Esophagus mucosa (tissue), 1 donor: ENCODE measurements at places on chromosomes 11 and 22. TPM values are rescaled to one million over a fixed set of nuclear protein-coding genes. Genes with fewer than 3 reads are reported as not detected.
A peak's percentile ranks its signal among the peaks of the same experiment; 100 is the strongest.

DNA sequence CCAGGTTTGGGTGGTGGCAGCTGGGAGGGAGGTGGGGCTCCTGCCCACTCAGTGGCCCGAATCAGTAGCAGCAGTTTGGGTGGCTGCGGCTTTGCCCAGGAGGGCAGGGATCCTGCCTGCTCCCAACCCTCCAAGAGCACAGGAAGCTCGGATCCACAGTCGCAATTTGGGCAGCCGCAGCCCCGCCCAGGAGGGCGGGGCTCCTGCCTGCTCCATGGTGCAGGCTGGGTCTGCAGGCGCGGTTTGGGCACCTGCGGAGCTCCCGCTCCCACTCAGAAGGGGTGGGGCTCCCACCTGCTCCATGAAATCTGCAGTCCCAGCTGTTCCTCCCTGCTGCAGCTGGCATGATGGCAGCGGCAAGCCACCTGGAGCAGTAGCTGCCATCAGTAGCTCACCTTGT lies 38.1 kb upstream of the CALCB start:
- no peak for ATAC-seq

- ATAC-seq: no peak
These were observed 14.5 kb downstream of the PCSK7 start for GRCh38 chr11:117217141-117218084.

- ATAC-seq: peak; percentile 77
These were observed 20.7 kb downstream of the KRTAP5-5 start for GRCh38 chr11:1650034-1650917.

The ISX gene
- not detected for total RNA-seq

The MS4A6E gene
- total RNA-seq: not detected

GRCh38 chr11:86464509-86465221 lies 90.0 kb downstream of the CCDC81 start:
- no peak for ATAC-seq

- ATAC-seq: no peak
These were observed 4.5 kb downstream of the OR9Q2 start for GRCh38 chr11:58193391-58193790.

DNA sequence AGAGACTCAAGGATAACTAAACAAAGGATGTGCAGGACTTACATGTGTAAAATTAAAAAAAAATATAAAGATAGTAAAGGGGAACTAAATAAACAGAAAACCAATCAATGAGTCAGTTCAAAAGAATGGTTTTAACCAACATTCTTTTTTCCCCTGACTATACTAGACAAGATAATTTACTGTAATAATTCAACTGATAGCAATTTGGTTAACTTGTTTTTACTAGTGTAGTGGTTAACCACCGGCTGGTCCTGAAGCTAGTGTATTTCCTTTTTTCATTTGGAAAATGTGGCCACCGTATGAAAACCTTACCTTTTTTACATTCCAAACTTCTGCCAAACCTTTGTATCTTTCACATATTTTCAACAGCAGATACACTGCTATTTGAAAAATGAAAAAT lies 123.1 kb downstream of the ARHGAP42 start:
- ATAC-seq: no peak

GRCh38 chr11:130042093-130042591 lies 27.6 kb upstream of the APLP2 start:
- peak; percentile 92 for ATAC-seq

- peak; percentile 93 for ATAC-seq
These were observed 15.1 kb downstream of the UQCR10 start for GRCh38 chr22:29782061-29782845.

The ABCC8 gene
- not detected for total RNA-seq

DNA sequence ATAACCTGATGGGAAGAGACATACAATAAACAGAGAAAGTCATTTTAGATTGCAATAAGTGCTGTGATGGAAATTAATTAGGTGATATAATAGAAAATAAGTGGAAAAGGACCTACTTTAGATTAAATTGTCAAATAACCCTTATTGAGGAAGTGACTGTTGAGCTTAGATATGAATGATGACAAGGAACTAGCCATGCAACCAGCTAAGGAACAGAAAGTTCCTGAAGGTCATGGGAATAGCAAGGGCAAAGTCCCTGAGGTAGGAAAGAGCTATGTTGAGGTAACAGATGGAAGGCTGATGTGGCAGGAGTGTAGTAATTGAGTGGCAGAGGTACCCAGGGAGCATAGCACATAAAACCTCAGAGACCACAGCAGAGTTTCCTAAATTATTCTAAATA lies 135.2 kb downstream of the WNT11 start:
- ATAC-seq: no peak

The VPREB1 gene
- total RNA-seq: not detected

- no peak for ATAC-seq
These were observed 42.5 kb downstream of the MCM5 start for GRCh38 chr22:35442471-35442870.

- no peak for ATAC-seq
These were observed 16.6 kb downstream of the BTBD10 start for GRCh38 chr11:13446444-13446843.

- no peak for ATAC-seq
These were observed 5.1 kb upstream of the C11orf24 start for GRCh38 chr11:68276861-68277260.

DNA sequence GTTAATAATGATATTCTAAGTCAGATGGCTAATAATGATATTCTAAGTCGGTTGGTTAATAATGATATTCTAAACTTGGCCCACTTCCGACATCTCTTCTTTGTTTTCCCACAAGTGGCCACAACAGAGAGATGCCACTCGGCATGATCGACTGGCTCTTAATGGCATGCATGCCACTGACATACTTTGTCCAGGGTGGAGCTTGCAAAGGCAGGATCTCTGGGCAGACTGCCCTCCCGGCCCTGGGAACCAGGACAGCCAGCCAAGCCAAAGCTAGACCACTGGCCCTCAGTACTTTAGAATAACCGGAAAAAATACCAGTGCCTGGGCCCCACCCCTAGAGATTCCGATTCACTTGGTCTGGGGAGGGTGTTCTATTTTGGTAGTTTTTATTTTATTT lies 78.1 kb downstream of the KIAA1671 start:
- ATAC-seq: no peak

DNA sequence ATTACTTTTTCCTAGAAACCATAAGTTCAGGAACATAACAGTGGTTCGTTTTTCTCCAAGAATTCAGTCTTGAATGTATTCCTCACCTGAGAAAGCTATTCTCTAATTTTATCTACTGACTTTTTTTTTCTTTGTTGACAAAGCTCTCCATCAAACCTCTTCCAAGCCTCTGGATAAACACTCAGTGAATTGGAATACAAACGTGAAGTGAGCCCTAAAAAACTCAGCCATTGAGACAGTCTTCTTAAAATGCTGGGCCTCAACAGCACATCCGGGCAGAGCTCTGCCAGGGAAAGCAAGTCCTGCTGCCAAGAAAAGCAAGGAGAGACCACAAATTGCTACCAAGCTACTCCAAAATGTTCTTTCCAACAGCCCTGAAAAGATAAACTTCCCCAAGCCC lies 7.7 kb upstream of the SLC1A2 start:
- no peak for ATAC-seq

- no peak for ATAC-seq
These were observed 24.9 kb downstream of the FDX1 start for GRCh38 chr11:110454609-110455008.

DNA sequence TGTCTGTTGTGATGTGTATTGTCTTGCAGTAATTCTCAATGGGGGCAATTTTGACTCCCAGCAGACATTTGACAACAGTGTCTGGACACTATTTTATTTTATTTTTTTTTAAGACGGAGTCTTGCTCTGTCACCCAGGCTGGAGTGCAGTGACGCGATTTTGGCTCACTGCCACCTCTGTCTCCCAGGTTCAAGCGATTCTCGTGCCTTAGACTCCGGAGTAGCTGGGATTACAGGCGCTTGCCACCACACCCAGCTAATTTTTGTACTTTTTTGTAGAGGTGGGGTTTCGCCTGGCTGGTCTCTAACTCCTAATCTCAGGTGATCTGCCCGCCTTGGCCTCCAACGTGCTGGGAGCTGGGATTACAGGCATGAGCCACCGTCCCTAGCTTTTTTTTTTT lies 1.4 kb downstream of the RPS6KB2 start:
- ATAC-seq: no peak

The NAV2 gene
- total RNA-seq: 17.0 TPM

DNA sequence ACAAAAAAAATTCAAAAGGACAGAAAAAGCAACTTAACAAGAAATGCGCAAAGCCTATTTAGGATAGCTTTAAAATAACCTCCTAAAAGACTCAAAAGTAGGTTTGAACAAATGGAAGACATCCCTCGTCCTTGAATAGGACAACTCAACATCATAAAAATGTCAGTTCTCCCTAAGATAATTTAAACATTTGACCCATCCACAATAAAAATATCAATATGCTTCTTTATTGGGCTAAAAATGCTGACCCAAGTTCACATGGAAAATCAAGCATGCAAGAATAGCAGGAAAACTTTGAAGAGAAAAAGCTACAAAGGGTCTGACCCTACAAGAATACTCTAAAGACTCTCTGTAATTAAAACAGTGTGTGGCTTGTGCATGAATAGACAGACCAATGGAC lies 12.1 kb upstream of the KCTD17 start:
- ATAC-seq: no peak
